ENCODE measurements at places on chromosomes 5 and 9. TPM values are rescaled to one million over a fixed set of nuclear protein-coding genes. Genes with fewer than 3 reads are reported as not detected.

TRIM7 gene
- 29.9 TPM for total RNA-seq

DNAJA1 gene
- 206 TPM for total RNA-seq

SNCAIP gene
- not detected for total RNA-seq

OR13C5 gene
- total RNA-seq = not detected

SPATA31E1 gene
- total RNA-seq = not detected

KIF24 gene
- total RNA-seq = 3.3 TPM

SPATA31D4 gene
- not detected for total RNA-seq

PHAX gene
- total RNA-seq = 70.0 TPM

RNF180 gene
- total RNA-seq = 0.36 TPM

KCNIP1 gene
- total RNA-seq = not detected

C9 gene
- total RNA-seq = not detected

B4GALT7 gene
- total RNA-seq = 26.5 TPM

GABRP gene
- total RNA-seq = not detected

ARL14EPL gene
- total RNA-seq = 0.43 TPM

RAD50 gene
- 27.0 TPM for total RNA-seq

ATG12 gene
- 46.7 TPM for total RNA-seq

SHC3 gene
- total RNA-seq = 0.22 TPM

C9orf50 gene
- not detected for total RNA-seq

SLC6A3 gene
- 0.97 TPM for total RNA-seq

PDE6A gene
- 0.24 TPM for total RNA-seq

CCDC192 gene
- not detected for total RNA-seq

PCDHGA2 gene
- total RNA-seq = 0.62 TPM

NFIB gene
- total RNA-seq = 6.8 TPM

SPINK6 gene
- 0.45 TPM for total RNA-seq

IFNA4 gene
- total RNA-seq = not detected

SOHLH1 gene
- 0.12 TPM for total RNA-seq

NNT gene
- total RNA-seq = 11.9 TPM

TNFSF8 gene
- total RNA-seq = not detected

KIF4B gene
- total RNA-seq = 0.06 TPM

CCDC127 gene
- 6.4 TPM for total RNA-seq

ZNF474 gene
- total RNA-seq = 0.17 TPM

ADAMTS2 gene
- total RNA-seq = 0.10 TPM

ACSL6 gene
- 0.22 TPM for total RNA-seq
